ENCODE measurements at places on chromosomes 5 and 9. TPM values are rescaled to one million over a fixed set of nuclear protein-coding genes. Genes with fewer than 3 reads are reported as not detected.

BTNL8 gene
- not detected for total RNA-seq

DBH gene
- not detected for total RNA-seq

GABRA6 gene
- not detected for total RNA-seq

OMD gene
- total RNA-seq = 1.2 TPM

IFNA8 gene
- not detected for total RNA-seq

IL5 gene
- not detected for total RNA-seq

- H3K36me3 ChIP-seq = no peaks in the 10 kb centered on the region
- no peaks in the 10 kb centered on the region for H3K27me3 ChIP-seq
- H3K27ac ChIP-seq = no peak overlapping the region
- H3K4me1 ChIP-seq = no peaks in the 10 kb centered on the region
- no peak for DNase-seq
- H3K4me3 ChIP-seq = no peak overlapping the region
Observed at GRCh38 chr5:83924171-83924570, 203.5 kb upstream of the HAPLN1 start.

- DNase-seq = no peak
- H3K4me1 ChIP-seq = no peaks in the 10 kb centered on the region
- H3K27me3 ChIP-seq = no peaks in the 10 kb centered on the region
- no peak overlapping the region for H3K27ac ChIP-seq
- no peak overlapping the region for H3K4me3 ChIP-seq
Observed at GRCh38 chr5:39947657-39948056, 522.9 kb upstream of the DAB2 start.

GRCh38 chr5:56350597-56351170 lies 117.6 kb upstream of the ANKRD55 start:
- H3K4me3 ChIP-seq = no peak overlapping the region
- H3K27me3 ChIP-seq = no peaks in the 10 kb centered on the region
- peak; percentile 62 for DNase-seq
- H3K27ac ChIP-seq = peak overlapping the region; percentile 46
- peaks cover 7% of the 10 kb centered on the region for H3K4me1 ChIP-seq

DNA sequence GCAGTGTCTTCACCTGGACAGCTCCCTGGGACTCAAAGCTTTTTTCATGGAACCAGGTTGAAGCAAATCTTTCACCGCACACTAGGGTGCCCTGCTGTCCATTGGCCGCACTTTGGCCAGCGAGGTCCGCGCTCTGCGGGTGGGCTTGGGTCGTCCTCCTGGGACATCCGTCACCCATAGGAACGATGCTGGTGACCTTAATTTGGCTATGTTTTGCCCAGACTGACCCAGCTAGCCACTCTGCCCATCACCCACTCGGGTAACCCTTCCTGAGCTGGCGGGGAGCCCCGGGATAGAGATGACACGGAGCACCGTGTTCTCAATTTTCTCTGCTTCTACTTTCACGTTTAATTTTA lies 25.9 kb downstream of the ZDHHC11B start:
- no peaks in the 10 kb centered on the region for H3K36me3 ChIP-seq
- H3K4me1 ChIP-seq = peaks cover 27% of the 10 kb centered on the region
- peak overlapping the region; percentile 3 for H3K27ac ChIP-seq
- H3K4me3 ChIP-seq = peak overlapping the region; percentile 37
- no peak for DNase-seq

- H3K4me3 ChIP-seq = no peak overlapping the region
- no peaks in the 10 kb centered on the region for H3K27me3 ChIP-seq
- H3K36me3 ChIP-seq = no peaks in the 10 kb centered on the region
- H3K27ac ChIP-seq = peak overlapping the region; percentile 16
- no peak for DNase-seq
Observed at GRCh38 chr9:13569602-13570067, 290.1 kb upstream of the MPDZ start.

DNA sequence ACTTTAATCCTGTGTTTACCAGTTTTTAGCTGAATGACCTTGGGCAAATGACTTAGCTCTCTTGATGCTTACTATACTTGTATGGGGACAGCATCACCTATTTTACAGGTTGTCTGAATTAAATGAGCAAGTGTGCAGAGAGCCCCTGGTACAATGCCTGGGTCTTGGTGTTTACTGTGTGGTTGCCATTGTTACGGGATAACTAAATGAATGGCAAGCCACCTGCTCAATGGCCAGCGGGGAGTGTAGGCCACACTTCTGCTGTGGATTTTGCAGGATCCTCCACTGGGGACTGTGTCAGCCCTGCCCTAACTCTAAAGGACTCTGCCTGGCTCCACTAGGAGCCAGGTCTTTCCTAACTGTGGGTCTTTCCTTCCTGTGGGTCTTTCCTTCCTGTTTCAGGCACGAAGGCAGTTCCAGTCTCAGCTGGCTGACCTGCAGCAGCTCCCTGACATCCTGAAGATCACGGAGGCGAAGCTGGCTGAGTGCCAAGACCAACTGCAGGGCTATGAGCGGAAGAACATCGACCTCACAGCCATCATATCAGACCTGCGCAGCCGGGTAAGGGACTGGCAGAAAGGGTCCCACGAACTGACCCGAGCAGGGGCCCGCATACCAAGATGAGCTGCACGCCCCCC lies 10.3 kb upstream of the GLE1 start:
- H3K27me3 ChIP-seq = no peaks in the 10 kb centered on the region
- peak; percentile 17 for DNase-seq
- H3K36me3 ChIP-seq = no peaks in the 10 kb centered on the region
- no peaks in the 10 kb centered on the region for H3K4me1 ChIP-seq
- H3K4me3 ChIP-seq = no peak overlapping the region

- H3K27me3 ChIP-seq = no peaks in the 10 kb centered on the region
- H3K4me1 ChIP-seq = peaks cover 13% of the 10 kb centered on the region
- no peak overlapping the region for H3K4me3 ChIP-seq
Observed at GRCh38 chr5:178221282-178221681, 11.3 kb downstream of the PHYKPL start.

GRCh38 chr9:96566498-96567202 lies 53.0 kb downstream of the CDC14B start:
- peak; percentile 45 for DNase-seq
- H3K4me1 ChIP-seq = peaks cover 11% of the 10 kb centered on the region
- H3K36me3 ChIP-seq = no peaks in the 10 kb centered on the region
- H3K27ac ChIP-seq = peak overlapping the region; percentile 80
- peak overlapping the region; percentile 81 for H3K4me3 ChIP-seq

DNA sequence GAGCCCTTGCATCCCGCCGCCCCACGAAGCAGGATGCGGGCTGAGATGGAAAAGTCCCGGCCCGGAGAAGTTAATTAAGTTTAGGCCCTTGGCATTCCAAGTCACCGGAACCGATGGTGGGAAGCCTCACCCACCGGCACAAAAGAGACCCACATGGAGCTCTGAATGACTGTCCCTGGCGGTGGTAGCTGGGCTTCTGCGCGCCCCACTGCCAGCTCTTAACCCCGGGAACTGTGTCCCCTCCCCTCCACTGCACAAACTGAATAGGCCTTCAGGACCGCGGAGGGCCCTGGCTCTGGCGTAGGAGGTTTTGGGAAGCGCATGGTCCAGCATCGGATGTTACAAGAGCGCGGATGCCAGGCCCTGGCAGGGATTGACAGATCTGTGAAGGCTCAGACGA lies 291.1 kb upstream of the TUT7 start:
- no peaks in the 10 kb centered on the region for H3K36me3 ChIP-seq
- no peaks in the 10 kb centered on the region for H3K4me1 ChIP-seq
- H3K27me3 ChIP-seq = no peaks in the 10 kb centered on the region
- no peak for DNase-seq
- H3K4me3 ChIP-seq = no peak overlapping the region

DNA sequence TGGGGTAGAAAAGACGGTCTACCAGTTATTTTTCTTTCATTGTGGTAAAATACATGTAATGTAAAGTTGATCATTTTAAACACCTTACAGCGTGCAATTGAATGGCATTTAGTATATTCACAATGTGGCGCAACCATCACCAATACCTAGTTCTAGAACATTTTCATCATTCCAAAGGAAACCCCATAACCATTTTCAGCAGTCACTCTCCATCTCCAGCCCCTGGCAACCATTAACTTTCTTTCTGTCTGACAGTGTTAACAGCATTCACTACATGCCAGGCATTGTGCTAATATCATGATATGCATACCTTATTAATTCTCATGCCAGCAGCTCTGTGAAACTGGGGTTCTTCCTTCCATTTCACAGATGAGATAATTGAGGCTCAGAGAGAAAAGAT lies 32.0 kb downstream of the PTGS1 start:
- no peak overlapping the region for H3K27ac ChIP-seq
- no peaks in the 10 kb centered on the region for H3K27me3 ChIP-seq
- H3K4me1 ChIP-seq = no peaks in the 10 kb centered on the region
- DNase-seq = no peak
- H3K4me3 ChIP-seq = no peak overlapping the region

GRCh38 chr9:76607730-76608436 lies 148.9 kb downstream of the GCNT1 start:
- H3K36me3 ChIP-seq = no peaks in the 10 kb centered on the region
- H3K27ac ChIP-seq = no peak overlapping the region
- no peaks in the 10 kb centered on the region for H3K4me1 ChIP-seq
- no peak for DNase-seq

GRCh38 chr9:77677957-77678535 lies 29.9 kb upstream of the GNA14 start:
- H3K27me3 ChIP-seq = no peaks in the 10 kb centered on the region
- no peak overlapping the region for H3K4me3 ChIP-seq
- H3K36me3 ChIP-seq = no peaks in the 10 kb centered on the region
- DNase-seq = no peak
- H3K4me1 ChIP-seq = no peaks in the 10 kb centered on the region

DNA sequence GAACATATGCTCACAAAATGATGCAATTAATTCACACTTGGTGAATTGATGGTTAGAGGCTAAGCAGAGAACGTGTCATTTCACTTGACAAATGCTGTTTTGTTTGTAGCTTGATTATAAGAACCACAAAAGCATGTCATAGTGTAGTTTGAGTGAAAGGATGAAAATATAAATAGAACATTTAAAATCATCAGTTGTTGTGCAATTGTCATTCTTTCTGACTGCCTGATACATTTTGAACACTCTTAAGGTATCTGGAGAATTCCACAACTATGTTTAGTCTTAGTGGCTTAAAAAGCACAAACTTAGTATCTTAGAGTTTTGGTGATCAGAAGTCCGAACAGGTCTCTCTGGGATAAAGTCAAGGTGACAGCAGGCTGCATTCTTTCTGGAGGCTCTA lies 129.4 kb downstream of the BASP1 start:
- H3K27ac ChIP-seq = no peak overlapping the region
- H3K36me3 ChIP-seq = no peaks in the 10 kb centered on the region
- no peaks in the 10 kb centered on the region for H3K4me1 ChIP-seq
- no peak overlapping the region for H3K4me3 ChIP-seq
- DNase-seq = no peak

DNA sequence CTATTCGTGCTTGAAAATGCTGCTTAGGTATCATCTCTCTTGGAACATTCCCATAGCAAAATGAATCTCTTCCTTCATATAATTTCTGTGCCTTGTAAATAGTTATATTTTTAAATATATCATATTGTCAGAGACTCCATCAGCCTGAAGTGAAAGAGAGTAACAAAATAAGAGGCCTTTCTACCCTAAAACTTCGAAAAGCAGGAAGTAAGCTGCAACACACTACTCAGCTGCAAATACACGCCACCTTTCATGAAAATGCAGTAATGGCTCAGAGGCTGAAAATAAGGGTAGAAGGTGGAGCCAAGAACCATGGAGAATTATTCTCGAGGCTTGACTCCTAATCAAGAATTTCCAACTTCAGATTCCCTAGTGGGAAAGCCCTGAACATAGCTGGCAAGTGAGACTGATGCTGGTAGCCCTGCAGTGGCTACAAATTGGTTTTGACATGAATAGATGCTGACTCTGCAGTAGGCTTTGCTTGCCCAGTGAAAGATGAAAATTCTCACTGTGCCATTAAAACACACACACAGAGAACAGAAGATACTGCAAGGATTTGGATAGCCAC lies 30.2 kb upstream of the PTGER4 start:
- H3K4me1 ChIP-seq = no peaks in the 10 kb centered on the region
- H3K4me3 ChIP-seq = no peak overlapping the region
- no peaks in the 10 kb centered on the region for H3K27me3 ChIP-seq
- no peaks in the 10 kb centered on the region for H3K36me3 ChIP-seq

GRCh38 chr5:56761151-56761885 lies 54.0 kb upstream of the MAP3K1 start:
- no peak overlapping the region for H3K4me3 ChIP-seq
- H3K36me3 ChIP-seq = no peaks in the 10 kb centered on the region
- H3K27me3 ChIP-seq = no peaks in the 10 kb centered on the region
- no peak for DNase-seq
- H3K4me1 ChIP-seq = no peaks in the 10 kb centered on the region

DNA sequence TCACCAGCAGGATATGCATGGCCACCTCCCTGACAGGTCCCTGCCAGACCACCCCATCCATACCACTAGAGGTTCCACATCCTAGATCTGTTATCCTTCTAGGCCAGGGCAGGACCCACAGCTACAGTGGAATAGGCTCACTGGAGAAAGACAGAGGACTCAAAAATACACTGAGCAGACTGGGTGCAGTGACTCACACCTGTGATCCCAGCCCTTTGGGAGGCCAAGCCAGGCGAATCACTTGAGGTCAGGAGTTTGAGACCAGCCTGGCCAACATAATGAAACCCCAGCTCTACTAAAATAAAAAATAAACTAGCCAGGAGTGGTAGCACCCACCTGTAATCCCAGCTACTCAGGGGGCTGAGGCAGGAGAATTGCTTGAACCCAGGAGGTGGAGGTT lies 56.5 kb upstream of the TESK1 start:
- DNase-seq = no peak
- no peaks in the 10 kb centered on the region for H3K27me3 ChIP-seq
- H3K27ac ChIP-seq = peak overlapping the region; percentile 36
- no peak overlapping the region for H3K4me3 ChIP-seq
- peaks cover 44% of the 10 kb centered on the region for H3K4me1 ChIP-seq

DNA sequence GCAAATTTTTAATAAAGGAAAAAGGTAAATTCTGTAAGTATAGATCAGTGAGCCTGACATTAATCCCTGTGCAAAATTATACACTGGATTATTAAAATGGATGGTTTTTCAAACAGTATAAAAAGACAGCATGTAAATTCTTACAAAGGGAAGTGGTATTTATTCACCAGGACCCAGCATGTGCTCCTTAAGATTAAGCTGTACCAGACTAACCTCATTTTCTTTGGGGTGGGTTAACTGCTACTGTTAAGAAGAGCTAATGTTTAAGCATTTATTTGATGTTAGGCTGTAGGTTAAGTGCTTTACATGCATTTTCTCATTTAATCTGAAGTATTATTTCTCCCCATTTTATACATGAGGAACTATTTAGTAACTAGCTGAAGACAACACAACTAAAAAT lies 60.3 kb upstream of the RFX3 start:
- no peaks in the 10 kb centered on the region for H3K27me3 ChIP-seq
- H3K4me3 ChIP-seq = no peak overlapping the region
- no peak for DNase-seq
- H3K36me3 ChIP-seq = no peaks in the 10 kb centered on the region
- H3K4me1 ChIP-seq = no peaks in the 10 kb centered on the region
- H3K27ac ChIP-seq = no peak overlapping the region

DNA sequence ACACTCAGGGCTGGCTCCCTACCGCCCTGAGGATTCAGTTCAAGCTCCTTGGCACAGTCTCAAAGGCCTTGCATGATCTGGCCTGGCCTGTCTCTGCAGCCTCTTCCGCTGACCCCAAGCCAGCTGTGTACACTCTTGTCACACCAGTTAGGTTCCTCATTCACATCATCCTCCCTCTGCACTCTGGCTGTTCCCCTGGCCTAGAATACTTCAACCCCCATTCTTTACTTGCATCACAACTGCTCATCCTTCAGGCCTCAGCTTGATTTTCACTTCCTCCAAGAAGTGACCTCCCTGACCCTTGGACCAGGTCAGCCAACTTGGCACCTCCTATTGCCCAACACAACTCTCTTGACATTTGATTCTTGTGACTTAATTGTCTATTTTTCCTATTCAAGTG lies 18.9 kb upstream of the PFDN1 start:
- no peaks in the 10 kb centered on the region for H3K27me3 ChIP-seq
- H3K4me1 ChIP-seq = peaks cover 26% of the 10 kb centered on the region
- no peaks in the 10 kb centered on the region for H3K36me3 ChIP-seq
- no peak overlapping the region for H3K4me3 ChIP-seq
- H3K27ac ChIP-seq = no peak overlapping the region
